Progenitor cell of endocrine pancreas (in vitro differentiated cells): ENCODE measurements at places on chromosomes 2 and 18. TPM values are rescaled to one million over a fixed set of nuclear protein-coding genes. Genes with fewer than 3 reads are reported as not detected.

GRCh38 chr2:179106342-179106675 lies 56.4 kb upstream of the CCDC141 start:
- DNase-seq, result no peak
- H3K27me3 ChIP-seq, result no peaks in the 10 kb centered on the region
- H3K4me3 ChIP-seq, result no peak overlapping the region
- peaks cover 19% of the 10 kb centered on the region for H3K36me3 ChIP-seq

Gene SANBR
- total RNA-seq, result 45.2 and 47.9 TPM in 2 replicates

Gene SETBP1
- 30.8 and 32.2 TPM in 2 replicates for total RNA-seq

- DNase-seq, result no peak
- no peak overlapping the region for H3K27ac ChIP-seq
- no peak overlapping the region for H3K4me3 ChIP-seq
- no peaks in the 10 kb centered on the region for H3K36me3 ChIP-seq
- H3K4me1 ChIP-seq, result peaks cover 9% of the 10 kb centered on the region
Measured at GRCh38 chr18:41765460-41765859, 189.6 kb upstream of the PIK3C3 start.

- H3K4me1 ChIP-seq, result peaks cover 17% of the 10 kb centered on the region
- H3K4me3 ChIP-seq, result no peak overlapping the region
Measured at GRCh38 chr18:3689091-3689490, 239.1 kb downstream of the TGIF1 start.

DNA sequence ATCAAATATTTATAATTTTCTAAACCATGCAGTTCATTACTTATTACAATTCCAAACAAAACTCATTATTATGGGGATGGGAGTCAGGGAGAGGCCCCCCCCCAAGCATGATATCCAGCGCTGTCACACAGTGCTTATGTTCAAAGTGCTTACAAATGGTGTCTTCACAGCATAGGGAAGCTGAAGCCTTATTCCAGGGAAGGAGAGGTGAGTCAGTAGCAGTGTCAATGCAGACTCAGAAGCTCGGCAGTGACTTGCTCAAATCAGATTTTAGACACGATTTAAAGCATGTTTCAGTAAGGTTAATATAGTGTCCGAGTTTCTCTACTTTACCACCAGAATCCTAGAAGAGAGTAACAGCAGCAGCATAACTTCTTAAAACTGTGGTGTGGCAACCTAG lies 24.6 kb downstream of the SLC66A3 start:
- H3K27ac ChIP-seq, result no peak overlapping the region
- no peak overlapping the region for H3K4me3 ChIP-seq
- H3K4me1 ChIP-seq, result no peaks in the 10 kb centered on the region
- H3K27me3 ChIP-seq, result no peaks in the 10 kb centered on the region
- no peak for DNase-seq

GRCh38 chr18:79643054-79643984 lies 36.3 kb upstream of the CTDP1 start:
- H3K27me3 ChIP-seq, result peaks cover 22% of the 10 kb centered on the region
- no peaks in the 10 kb centered on the region for H3K36me3 ChIP-seq
- H3K27ac ChIP-seq, result no peak overlapping the region
- no peaks in the 10 kb centered on the region for H3K4me1 ChIP-seq
- no peak overlapping the region for H3K4me3 ChIP-seq

- DNase-seq, result no peak
- no peaks in the 10 kb centered on the region for H3K36me3 ChIP-seq
- no peak overlapping the region for H3K27ac ChIP-seq
- no peaks in the 10 kb centered on the region for H3K27me3 ChIP-seq
Measured at GRCh38 chr2:197124639-197125390, 185.8 kb downstream of the ANKRD44 start.

Gene ZBTB14
- total RNA-seq, result 14.8 and 16.7 TPM in 2 replicates

GRCh38 chr2:1045109-1045508 lies 94.5 kb downstream of the SNTG2 start:
- DNase-seq, result no peak
- no peak overlapping the region for H3K27ac ChIP-seq
- peaks cover 4% of the 10 kb centered on the region for H3K4me1 ChIP-seq
- H3K4me3 ChIP-seq, result no peak overlapping the region
- H3K36me3 ChIP-seq, result no peaks in the 10 kb centered on the region

GRCh38 chr2:173823543-173823939 lies 141.6 kb downstream of the SP3 start:
- H3K27ac ChIP-seq, result no peak overlapping the region
- H3K4me3 ChIP-seq, result no peak overlapping the region
- H3K36me3 ChIP-seq, result no peaks in the 10 kb centered on the region
- peaks cover under 1% of the 10 kb centered on the region for H3K4me1 ChIP-seq
- no peak for DNase-seq
- no peaks in the 10 kb centered on the region for H3K27me3 ChIP-seq

GRCh38 chr2:54770211-54770610 lies 46.7 kb downstream of the EML6 start:
- no peak for DNase-seq
- no peaks in the 10 kb centered on the region for H3K4me1 ChIP-seq
- H3K27ac ChIP-seq, result no peak overlapping the region

Gene SLC30A3
- not detected in 2 replicates for total RNA-seq

DNA sequence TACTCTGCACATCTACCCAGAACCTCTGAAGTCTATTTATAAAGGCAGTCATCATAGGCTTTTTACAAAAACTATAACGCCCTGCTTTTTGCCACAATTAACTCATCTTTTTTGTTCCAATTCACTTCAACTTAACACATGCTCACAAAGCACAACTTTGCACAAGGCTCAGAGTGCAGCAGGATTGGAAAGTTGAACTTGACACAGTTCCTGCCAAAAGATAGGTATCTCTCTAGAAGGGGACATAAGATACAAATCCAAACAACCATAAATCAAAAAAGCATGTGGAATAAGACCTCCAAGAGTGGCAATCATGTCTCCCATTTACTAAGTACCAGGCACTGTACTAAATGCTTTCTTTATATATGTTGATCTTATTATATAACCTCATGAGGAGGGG lies 36.2 kb downstream of the RPL37A start:
- H3K4me1 ChIP-seq, result peaks cover 13% of the 10 kb centered on the region
- H3K4me3 ChIP-seq, result no peak overlapping the region
- H3K36me3 ChIP-seq, result no peaks in the 10 kb centered on the region
- H3K27ac ChIP-seq, result no peak overlapping the region
